Colonic mucosa (tissue), 4 donors: ENCODE measurements at places on chromosomes 12 and 14. TPM values are rescaled to one million over a fixed set of nuclear protein-coding genes. Genes with fewer than 3 reads are reported as not detected.

DNA sequence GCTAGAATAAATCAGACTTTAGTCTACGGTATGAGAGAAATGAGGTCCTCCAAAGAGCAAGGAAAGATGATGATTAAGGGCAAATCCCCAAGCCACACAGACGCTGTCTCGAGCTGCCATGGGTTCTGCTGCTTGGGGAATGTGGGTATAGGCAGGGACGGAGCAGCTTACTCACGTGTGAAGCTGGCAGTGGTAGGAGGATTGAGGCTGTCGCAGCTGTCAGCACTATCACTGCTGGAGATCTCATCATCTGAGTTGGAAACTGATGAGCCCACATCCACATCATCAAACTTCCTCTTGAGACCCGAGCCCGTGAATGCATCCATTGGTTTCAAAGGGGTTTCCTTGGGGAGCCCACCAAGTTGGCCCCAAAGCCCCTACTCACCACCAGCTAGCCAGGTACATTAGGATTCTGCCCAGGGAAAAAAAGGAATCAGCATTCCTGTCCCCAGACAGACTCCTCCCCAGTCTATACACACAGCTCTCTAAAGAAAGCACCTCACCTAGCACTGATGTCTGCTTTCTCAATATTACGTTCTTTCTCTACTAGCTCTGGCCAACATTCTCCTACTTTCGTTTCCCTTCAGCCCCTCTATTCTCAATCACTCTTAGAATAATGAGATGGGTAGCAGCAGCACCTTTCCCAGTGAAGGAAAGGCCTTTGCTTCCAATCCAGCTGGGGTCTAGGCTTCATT is 7.0 kb downstream of the CSRNP2 start:
- H3K4me3 ChIP-seq = no peak overlapping the region
- no peak overlapping the region for H3K27ac ChIP-seq
- H3K4me1 ChIP-seq = no peaks in the 10 kb centered on the region
- no peak for DNase-seq

ARF3 gene
- total RNA-seq = 255 TPM

DNA sequence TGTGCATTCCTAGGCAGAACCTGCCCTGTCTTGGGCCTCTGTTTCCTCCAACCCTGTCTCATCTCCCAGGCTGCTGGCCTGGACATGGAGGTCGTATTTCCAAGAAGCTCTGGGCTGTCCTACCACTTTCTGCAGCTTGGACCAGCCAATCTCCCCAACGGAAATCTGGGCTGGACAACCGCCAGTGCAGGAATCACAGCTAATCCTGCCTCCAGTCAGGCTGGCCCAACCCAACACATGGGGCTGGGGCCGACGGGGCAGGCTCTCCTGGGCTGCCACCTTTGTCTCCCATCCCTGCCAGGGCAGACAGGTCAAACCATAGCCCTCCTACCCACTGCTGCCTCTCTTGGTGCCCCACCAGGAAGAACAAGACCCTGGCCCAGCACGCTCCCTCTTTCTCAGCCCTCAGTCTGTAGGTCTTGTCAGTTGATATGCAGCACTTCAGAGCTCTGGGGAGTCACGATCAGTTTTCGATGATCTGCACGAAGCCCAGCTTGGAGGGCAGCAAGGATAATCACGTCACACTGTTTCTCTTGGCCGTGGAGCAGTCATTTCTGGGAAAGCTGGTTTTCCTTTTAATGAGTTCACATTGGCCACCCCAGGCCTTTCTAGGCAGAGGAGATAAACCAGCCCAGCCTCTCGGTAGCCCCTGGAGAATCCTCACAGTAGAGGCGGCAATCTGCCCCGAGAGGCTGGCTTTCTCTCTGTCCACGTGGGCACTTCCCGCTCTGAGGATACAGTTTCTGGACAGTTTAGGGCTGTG is 195.2 kb upstream of the PRMT8 start:
- H3K36me3 ChIP-seq = no peaks in the 10 kb centered on the region
- no peak overlapping the region for H3K4me3 ChIP-seq
- H3K4me1 ChIP-seq = no peaks in the 10 kb centered on the region
- no peak overlapping the region for H3K27ac ChIP-seq

GRCh38 chr12:11321980-11322379 is 11.7 kb upstream of the PRB4 start:
- H3K4me3 ChIP-seq = no peak overlapping the region
- no peak for DNase-seq
- no peaks in the 10 kb centered on the region for H3K4me1 ChIP-seq
- H3K36me3 ChIP-seq = no peaks in the 10 kb centered on the region

- no peak overlapping the region for H3K27ac ChIP-seq
- no peak for DNase-seq
- H3K36me3 ChIP-seq = no peaks in the 10 kb centered on the region
- no peak overlapping the region for H3K4me3 ChIP-seq
Observed at GRCh38 chr14:38723959-38724358, 379.1 kb downstream of the SEC23A start.
